ENCODE measurements at places on chromosomes 6 and 20.

DNA sequence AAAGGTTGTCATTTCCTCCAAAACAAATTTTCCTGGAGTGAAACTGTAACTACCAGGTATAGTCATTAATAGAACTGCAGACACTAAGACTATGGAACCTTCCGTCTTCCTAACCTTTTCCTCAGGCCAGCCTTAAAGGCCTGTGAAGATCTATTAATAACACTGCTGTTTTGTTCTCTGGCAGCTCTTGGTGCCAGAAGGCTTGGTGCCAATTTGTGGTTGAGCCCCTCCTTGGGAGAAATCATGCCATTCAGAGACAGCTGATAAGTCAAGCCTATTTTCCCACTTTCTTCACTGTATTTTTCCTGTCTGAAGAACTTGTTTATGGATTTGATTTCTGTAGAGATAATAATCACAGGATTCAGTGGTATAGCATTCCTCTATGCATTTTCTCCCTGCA is 64.8 kb downstream of the HCRTR2 start:
- no peak for DNase-seq

GRCh38 chr6:101080597-101080996 is 199.5 kb upstream of the ASCC3 start:
- DNase-seq = no peak

DNA sequence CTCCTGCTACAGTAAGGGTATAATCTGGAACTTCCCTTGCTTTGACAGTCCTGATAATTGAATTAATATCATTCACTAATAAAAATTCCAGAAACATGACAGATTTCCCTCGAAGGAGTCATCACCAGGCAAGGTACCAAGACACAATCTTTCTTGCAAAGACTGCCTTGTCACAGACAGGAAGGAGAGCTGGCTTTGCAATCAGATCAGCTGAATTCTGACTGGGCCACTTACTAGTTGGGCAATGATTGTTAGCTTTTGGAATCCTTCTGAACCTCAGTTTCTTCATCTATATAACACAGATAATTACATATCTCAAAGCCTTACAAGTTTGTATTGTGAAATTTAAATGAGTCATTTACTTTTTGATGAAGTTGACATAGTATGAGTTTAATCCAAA is 344.2 kb downstream of the RFPL4B start:
- DNase-seq = no peak

- DNase-seq = no peak
Measured at GRCh38 chr6:64293298-64293697, 657.7 kb downstream of the PHF3 start.

DNA sequence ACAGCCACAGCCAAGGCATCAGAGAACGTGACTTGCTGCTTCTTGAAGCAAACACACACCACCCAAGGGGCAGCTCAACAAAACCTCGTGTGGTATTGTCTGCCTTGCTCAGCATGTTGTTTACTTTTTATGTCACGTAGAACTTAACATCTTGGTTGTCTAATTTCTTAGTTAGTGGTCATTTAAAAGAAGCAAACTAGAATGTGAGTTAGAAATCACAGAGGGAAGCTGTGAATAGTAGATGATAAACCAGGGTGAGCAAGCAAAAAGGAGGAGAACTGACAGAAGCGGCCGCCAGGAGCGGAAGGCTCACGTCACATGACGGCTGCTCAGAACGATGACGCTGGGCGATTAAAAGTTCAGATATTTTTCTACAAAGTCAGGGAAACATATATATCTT is 51.5 kb upstream of the KIF25 start:
- no peak for DNase-seq

DNA sequence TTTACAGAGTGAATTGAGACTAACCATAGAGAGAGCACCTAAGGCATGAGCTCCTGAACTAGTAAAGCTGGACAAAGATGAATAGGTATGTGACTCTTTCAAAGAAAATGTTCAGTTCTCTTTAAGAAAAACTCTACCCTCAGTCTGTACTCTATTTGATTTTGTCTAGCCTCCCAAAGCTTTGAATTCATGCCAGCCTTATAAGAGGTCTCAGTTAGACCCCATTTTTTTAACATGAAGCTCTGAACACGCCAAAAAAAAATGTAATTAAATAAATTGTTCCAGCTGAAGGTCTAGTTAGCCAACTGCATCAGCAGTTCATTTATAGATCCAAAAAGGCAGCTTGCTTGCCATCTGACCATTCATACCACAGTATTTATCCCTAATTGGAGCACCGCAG is 71.6 kb downstream of the COL9A1 start:
- DNase-seq = no peak

DNA sequence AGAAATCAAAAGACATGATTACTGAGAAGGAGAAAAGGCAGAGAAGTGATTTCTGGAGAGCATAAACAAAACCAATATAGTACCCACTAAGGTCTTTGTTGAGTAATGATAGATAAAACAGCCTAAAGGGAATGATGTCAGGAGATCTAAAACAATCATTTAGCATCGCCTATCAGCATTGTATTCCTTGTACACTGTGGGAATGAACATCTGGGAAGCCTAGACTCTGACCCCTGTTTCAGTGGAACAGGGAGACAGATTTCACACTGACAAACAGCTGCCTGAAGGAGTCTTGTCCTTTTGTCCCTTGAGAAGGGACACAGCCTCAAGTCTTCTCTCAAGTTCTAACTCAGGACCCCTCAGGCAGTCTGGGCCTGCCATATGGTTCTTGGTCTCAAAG is 1.7 kb downstream of the ASIP start:
- DNase-seq = no peak

DNA sequence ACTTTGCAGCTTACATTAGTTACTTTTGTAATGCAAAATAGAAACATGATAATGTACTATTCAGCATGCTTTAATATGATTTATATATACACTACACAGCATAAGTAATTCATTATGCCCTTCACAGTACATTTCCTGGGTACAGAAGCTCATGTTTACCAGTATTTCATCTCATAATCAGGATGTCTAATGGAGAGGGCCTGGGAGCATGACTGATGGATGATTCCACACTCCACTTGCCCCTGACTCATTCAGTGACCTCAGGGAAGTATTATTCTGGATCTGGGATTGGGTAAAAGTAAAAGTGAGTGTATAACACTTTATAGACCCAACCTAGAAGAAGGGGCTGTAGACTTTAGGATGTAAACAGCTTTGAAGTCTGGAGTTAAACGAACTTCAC is 31.4 kb upstream of the BACH2 start:
- no peak for DNase-seq

DNA sequence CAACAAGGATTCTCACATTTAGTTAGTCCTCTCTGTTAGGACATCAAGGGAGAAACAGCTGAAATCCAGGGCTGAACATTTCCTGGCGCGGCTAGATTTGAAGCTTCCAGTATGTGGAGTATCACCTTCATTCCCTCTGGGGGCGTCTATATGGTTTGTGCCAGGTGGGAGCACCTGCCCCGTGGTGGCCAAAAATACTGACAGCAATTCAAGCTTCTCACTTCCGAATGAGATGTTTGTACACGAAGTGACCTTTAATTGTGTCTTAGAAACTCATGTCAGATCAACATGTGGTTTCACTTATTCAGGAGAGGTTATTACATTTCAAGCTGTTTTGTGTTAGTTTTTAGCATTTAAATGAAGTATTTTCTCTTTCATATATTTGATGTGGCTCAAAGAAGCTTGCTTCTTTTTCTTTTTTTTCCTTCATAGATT is 67.3 kb upstream of the ZNF217 start:
- no peak for DNase-seq

DNA sequence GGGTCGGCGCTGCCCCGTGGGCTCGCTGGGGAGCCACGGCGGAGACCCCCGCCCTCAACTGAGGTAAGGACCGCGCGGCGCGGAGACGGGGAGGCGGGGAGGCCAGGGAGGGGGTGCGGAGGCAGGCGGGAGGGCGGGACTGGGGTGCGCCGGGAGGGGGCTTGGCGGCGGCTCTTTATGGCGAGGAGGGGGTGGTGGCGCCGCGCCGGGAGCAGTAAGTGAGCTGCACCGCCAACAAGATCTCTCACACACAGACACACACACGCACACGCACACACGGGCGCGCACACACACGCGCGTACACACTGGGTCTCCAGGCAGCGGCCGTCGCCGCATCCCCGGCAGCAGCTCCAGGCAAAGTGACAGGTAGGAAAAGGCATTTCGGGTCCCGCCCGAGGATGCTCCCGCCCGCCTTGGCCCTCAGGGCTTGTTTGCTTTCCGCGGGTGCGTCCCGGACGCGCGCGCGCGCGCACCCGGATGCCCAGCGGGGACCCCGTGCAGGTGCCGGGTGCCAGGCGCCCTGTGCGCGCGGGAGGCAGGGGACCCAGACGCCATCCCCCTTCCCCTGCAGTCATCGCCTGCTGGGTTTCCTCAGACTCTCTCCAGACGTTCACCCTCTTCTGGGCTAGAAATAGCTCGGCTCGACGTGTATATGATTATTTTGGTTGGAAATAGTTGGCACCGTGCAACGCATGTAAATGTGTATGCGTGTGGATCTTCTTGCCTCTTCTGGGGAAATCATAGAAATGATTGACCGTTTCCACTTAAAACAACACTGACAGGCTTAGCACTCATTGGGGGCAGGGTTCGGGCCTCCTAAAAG is at the start of gene PLCB4:
Gene PLCB4, plus strand, starts transcription at position 247 of the 823 bp plus-strand sequence. CDS start 238,728 bp downstream, outside the sequence.
- no peak for DNase-seq

DNA sequence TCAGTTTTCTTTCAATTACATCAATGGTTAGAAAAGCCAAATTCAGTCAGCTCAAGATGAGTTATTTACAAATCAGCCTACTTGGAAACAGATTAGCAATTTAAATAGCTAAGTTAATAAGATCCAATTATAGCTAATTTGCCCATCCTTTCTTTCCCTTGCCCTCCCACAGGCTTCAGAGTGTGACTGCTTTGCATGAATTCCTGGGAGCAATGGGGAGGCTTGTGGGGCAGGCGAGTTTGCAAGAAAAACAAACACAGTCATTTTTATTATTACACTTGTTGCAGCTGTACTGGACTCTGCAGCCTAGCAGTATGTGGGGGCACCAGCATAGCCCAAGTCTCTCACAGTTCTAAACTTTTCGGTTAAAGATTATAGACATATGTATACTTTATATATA is 219.0 kb downstream of the NKAIN2 start:
- DNase-seq = no peak

- DNase-seq = no peak
Measured at GRCh38 chr20:37988306-37988954, 44.8 kb downstream of the TTI1 start.

- no peak for DNase-seq
Measured at GRCh38 chr6:120764312-120764711, 570.0 kb downstream of the TBC1D32 start.

GRCh38 chr6:154450498-154450897 is 60.0 kb downstream of the CNKSR3 start:
- no peak for DNase-seq

- no peak for DNase-seq
Measured at GRCh38 chr6:1949538-1949937, 295.9 kb downstream of the GMDS start.

DNA sequence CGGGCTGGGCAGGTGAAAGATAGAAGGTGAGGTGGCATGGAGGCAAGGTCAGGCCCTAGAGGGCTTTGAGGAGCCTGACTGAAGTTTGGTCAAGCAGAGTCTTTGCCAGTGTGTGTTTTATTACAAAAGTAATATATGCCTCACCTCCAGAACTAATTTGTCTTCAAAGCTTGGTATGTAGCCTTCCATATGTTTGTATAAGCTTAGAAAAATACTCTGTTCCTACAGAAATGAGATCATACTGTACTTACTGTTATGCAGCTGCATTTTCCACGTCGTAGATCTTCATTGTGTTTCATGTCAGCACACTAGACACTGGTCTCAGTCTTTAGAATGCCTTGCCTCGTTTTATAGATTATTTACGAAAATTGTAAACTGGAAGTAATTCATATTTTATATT is 61.8 kb downstream of the ANKS1A start:
- no peak for DNase-seq

- no peak for DNase-seq
Measured at GRCh38 chr6:27541212-27541932, 68.5 kb upstream of the ZNF184 start.

- DNase-seq = no peak
Measured at GRCh38 chr6:112307707-112308106, 39.4 kb upstream of the RFPL4B start.

- DNase-seq = no peak
Measured at GRCh38 chr6:89567630-89568390, 70.7 kb downstream of the LYRM2 start.

GRCh38 chr20:4411744-4412143 is 310.0 kb upstream of the PRND start:
- DNase-seq = no peak

- no peak for DNase-seq
Measured at GRCh38 chr6:132527791-132528190, 10.3 kb upstream of the TAAR9 start.

DNA sequence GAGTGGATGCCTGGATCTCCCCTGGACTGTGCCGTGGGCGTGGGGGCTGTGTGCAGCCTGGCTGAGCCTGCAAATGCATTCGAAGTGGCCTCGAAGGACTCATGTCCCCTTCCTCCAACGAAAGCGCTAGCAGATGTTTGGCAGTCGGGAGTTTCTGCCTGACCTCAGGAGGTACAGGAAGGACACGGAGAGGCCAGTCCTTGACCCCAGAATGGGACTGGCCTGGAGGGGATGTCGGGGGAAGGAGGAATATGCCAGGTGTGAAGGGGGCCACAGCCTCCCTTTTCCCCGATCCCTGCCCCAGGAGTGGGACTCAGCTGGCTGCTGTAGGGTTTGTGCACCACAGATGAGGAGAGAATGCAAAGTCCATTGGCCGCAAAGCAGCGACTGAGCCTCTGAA is 45.6 kb downstream of the APCDD1L start:
- DNase-seq = no peak

DNA sequence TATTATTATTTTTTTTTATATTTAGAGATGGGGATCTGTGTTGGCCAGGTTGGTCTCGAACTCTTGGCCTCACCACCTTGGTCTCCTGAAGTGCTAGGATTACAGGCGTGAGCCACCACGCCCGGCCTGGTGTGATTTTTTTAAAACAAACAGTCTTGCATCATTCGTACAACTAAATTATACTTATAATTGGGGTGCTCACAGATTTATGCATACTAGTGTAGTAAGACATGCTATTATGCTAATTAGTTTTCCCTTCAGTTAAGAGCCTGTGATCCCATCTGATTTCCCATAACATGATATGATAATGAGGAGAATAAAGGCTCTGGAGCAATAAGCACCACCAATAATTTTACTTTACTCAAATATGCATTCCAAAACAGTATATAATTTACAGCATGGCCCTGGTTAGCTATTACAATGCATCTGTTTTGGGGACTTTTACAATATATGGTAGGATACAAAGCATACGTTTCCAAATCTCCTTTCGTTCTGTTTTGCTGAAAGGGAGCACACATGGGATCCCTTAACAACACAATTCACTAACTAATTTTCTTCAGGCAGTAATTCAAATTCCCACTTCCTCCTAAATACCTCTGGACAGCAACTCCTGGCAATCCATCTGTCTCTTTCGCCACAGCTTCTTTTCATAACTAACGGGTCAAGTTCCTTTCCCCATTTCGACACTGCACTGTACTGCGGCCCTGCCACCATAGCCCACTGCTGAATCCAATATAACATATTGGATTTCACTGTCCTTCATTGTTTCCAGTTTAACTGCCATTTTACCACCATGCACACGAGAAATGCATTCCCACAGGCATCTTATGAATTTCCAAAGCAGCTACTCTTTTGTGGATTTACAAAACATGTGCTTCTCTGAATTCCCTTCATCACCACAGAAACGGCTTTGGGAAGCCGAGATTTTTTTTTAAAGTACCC is 1.7 kb downstream of the NUDT3 start:
- DNase-seq = no peak
